ENCODE measurements at places on chromosomes 6 and 20. TPM values are rescaled to one million over a fixed set of nuclear protein-coding genes. Genes with fewer than 3 reads are reported as not detected.

GRCh38 chr20:19079536-19080299 lies 132.7 kb upstream of the SLC24A3 start:
- H3K4me1 ChIP-seq: peaks cover 5% of the 10 kb centered on the region
- no peaks in the 10 kb centered on the region for H3K36me3 ChIP-seq
- no peaks in the 10 kb centered on the region for H3K27me3 ChIP-seq

GRCh38 chr6:15620611-15621010 lies 42.2 kb downstream of the DTNBP1 start:
- no peaks in the 10 kb centered on the region for H3K27me3 ChIP-seq
- peaks cover 24% of the 10 kb centered on the region for H3K4me1 ChIP-seq
- no peak overlapping the region for H3K4me3 ChIP-seq
- H3K36me3 ChIP-seq: peaks cover 1% of the 10 kb centered on the region
- DNase-seq: no peak

GRCh38 chr20:63331741-63332400 lies 29.3 kb downstream of the CHRNA4 start:
- no peaks in the 10 kb centered on the region for H3K36me3 ChIP-seq
- peaks cover 6% of the 10 kb centered on the region for H3K27me3 ChIP-seq

DNA sequence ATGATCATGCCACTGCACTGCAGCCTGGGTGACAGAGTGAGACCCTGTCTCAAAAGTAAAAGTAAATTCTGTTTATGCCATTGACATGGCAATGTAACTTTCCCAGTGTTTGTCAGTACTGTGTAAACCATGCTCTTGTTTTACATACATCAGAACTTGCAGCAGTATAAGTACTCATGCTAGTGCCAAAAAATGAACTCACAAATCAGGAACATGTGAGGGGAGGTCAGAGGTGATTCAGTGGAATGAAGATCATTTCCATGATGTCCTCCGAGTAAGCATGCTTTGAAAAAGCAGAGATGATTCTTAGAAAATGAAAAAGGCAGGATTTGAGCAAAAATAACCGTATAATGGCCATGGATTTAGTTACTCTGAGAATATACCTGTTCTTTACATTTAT lies 81.9 kb downstream of the ANKS1A start:
- no peaks in the 10 kb centered on the region for H3K27me3 ChIP-seq
- no peak overlapping the region for H3K27ac ChIP-seq
- peaks cover 5% of the 10 kb centered on the region for H3K36me3 ChIP-seq
- no peaks in the 10 kb centered on the region for H3K4me1 ChIP-seq

GRCh38 chr6:73802366-73802765 lies 106.4 kb downstream of the CD109 start:
- DNase-seq: no peak
- H3K4me1 ChIP-seq: peaks cover 8% of the 10 kb centered on the region
- H3K27ac ChIP-seq: no peak overlapping the region
- no peaks in the 10 kb centered on the region for H3K27me3 ChIP-seq
- H3K4me3 ChIP-seq: no peak overlapping the region

- H3K4me3 ChIP-seq: no peak overlapping the region
- no peak for DNase-seq
- no peaks in the 10 kb centered on the region for H3K27me3 ChIP-seq
- H3K27ac ChIP-seq: no peak overlapping the region
- no peaks in the 10 kb centered on the region for H3K36me3 ChIP-seq
- H3K4me1 ChIP-seq: no peaks in the 10 kb centered on the region
Measured at GRCh38 chr20:50308513-50309279, 118.1 kb downstream of the CEBPB start.

DNA sequence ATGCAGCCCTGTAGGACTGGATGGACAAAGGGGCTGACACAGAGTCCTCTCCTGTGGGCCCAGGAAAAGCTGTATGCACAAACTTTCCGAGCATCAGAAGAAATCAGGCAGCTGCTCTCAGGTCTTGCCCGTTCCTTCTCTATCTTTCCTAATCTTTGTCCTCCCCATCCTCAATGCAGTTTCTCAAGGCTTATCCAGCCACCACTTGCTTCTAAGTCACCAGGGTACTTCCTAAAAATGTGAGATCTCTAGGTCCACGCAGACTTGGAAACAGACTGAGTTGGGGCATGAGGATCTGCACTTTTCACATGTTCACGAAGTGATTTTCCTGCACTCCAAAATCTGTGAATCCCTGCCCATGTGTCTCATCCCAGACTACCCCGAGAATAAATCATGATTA lies 394.5 kb upstream of the SLC35B3 start:
- no peak for DNase-seq
- no peak overlapping the region for H3K4me3 ChIP-seq
- H3K4me1 ChIP-seq: no peaks in the 10 kb centered on the region
- H3K27ac ChIP-seq: no peak overlapping the region

GRCh38 chr6:143758551-143758950 lies 80.8 kb downstream of the PHACTR2 start:
- no peak overlapping the region for H3K4me3 ChIP-seq
- no peak for DNase-seq
- peaks cover 15% of the 10 kb centered on the region for H3K4me1 ChIP-seq
- H3K27ac ChIP-seq: no peak overlapping the region

Gene LRRN4
- not detected for total RNA-seq

DNA sequence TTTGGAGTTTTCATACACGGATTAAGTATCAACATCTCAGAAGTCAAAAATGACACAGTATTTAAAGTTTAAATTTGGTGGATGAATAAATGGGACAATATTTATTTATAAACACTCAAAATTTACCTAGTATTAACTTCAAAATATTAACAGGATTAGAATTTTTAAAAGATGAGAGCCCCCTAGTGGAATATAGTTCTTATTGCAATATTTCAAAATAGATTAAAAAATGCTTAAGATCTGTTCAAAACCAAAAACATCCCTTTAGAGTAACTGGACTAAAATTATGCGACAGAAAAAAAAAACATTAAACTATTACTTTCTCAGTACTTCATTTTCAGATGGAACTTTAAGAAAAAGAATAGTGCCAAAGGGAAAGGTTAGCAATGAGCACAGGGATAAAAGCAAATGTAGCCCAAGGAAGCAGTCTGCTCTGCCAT lies 56.6 kb downstream of the SNX14 start:
- no peaks in the 10 kb centered on the region for H3K27me3 ChIP-seq
- no peak overlapping the region for H3K4me3 ChIP-seq
- no peak overlapping the region for H3K27ac ChIP-seq
- peaks cover 6% of the 10 kb centered on the region for H3K36me3 ChIP-seq
- DNase-seq: no peak
- no peaks in the 10 kb centered on the region for H3K4me1 ChIP-seq

Gene SRMS
- total RNA-seq: not detected

Gene RIPPLY2
- not detected for total RNA-seq

GRCh38 chr6:159728531-159728964 lies 1.2 kb downstream of the WTAP start:
- H3K4me3 ChIP-seq: peak overlapping the region; percentile 91
- peaks cover 35% of the 10 kb centered on the region for H3K36me3 ChIP-seq
- DNase-seq: no peak
- peak overlapping the region; percentile 93 for H3K27ac ChIP-seq
- no peaks in the 10 kb centered on the region for H3K27me3 ChIP-seq
- peaks cover 46% of the 10 kb centered on the region for H3K4me1 ChIP-seq

- H3K27me3 ChIP-seq: peaks cover 2% of the 10 kb centered on the region
- no peaks in the 10 kb centered on the region for H3K36me3 ChIP-seq
- no peak for DNase-seq
- H3K4me1 ChIP-seq: no peaks in the 10 kb centered on the region
Measured at GRCh38 chr6:113750151-113750855, 106.8 kb upstream of the MARCKS start.
